AG08396 (cell line): ENCODE measurements at places on chromosomes 4 and X.
A peak's percentile ranks its signal among the peaks of the same experiment; 100 is the strongest.

GRCh38 chr4:71711044-71711984 is 72.6 kb downstream of the GC start:
- DNase-seq: no peak

GRCh38 chrX:43745938-43746721 is 90.0 kb downstream of the MAOA start:
- DNase-seq: no peak

- no peak for DNase-seq
These were observed 180.2 kb downstream of the RBM46 start for GRCh38 chr4:154961263-154961662.

GRCh38 chr4:3306450-3306849 is 13.6 kb downstream of the RGS12 start:
- DNase-seq: no peak

- DNase-seq: no peak
These were observed 512 bp upstream of the ANTXR2 start for GRCh38 chr4:80073473-80074008.

DNA sequence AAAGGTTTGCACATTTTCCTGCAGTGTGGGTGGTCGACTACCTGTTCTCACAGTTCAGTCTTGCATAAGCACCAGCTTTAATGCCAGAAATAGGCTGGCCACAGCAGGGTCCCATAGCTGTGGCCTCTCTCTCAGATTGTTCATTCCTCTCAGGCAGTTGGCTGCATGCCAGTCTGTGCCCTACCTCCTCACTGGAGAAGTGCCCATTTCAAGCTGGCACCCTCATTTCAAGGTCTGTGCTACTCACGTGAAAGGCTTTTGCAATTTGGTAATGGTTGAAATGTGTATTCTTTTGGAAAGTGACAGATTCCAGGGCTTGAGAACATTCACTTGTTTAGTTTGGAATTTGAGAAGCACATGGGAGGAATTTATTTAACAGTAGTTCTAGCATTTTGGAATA is 28.9 kb upstream of the MTMR1 start:
- DNase-seq: no peak

DNA sequence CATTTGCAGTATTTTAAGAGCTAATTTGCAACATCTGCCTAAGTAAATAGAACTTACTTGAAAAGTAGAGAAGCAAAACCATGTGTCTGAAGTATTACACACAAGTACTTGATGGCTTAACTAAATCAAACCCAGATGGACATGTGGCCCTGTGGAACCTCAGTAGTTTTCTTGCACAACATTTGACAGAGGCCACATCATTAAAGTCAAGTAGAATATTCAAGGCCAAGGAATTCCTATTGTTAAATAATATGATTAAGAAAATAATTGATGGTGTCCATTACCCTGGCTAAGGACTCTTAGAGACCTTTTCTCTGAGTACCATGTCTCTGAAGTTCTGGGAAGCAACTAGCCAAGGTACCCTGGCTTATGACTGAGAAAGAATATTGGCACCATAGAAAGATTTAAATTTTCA is 135.4 kb upstream of the OTUD4 start:
- no peak for DNase-seq

- DNase-seq: peak; percentile 8
These were observed 535.1 kb downstream of the FAT4 start for GRCh38 chr4:125849869-125850268.

GRCh38 chrX:25202827-25203226 is 187.1 kb upstream of the ARX start:
- no peak for DNase-seq

DNA sequence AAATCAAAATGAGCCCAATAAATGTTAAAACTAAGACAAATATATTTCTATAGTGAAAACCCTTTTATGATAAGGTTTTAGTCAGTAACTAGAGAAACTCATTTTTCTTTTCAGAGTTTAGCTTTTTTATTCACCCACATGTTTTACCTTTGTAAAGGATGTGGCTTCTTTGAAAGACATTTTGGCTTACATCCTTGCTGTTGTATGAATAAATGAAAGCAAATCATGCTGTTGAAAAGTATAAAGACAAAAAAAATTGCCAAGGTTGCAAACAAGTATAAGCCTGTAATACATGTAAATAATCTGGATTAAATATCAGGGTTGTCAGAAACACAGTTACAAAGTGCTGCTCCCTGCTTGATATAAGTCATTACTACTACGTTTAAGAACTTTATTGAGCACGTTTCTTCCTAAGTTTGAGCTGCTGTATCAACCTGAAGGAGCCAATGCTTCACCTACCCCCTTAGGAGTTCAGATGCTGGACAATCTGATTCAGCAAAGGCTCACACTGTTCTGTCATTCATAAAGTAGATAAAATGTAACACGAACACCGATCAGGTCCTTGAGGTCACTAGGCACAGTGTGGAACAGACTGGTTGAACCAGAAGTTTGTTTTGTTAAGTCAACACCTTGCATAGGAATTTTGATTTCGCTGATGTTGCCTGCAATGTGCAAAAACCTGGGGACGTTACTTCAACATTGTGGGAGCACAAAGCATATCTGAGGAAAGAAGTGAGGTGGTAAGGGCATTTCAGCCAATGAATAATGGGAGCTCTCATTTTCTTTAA is 321.2 kb upstream of the BMP3 start:
- no peak for DNase-seq

DNA sequence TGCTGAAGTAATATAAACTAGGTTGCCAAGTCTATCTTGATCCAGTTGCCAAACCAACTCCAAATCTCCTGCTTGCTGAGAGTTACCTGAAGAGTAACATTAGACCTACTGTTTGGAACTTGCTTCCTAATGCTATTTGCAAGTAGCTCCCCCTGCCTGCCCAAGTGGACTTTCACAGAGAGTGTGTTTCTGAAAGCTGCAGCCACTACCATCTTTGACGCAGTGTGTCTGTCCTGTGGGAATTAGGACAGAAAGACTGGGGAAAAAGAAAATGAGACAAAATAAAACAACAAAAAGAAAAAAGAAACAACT is 195.0 kb upstream of the HS3ST1 start:
- no peak for DNase-seq

- peak; percentile 8 for DNase-seq
These were observed at the start of gene ARAP2 for GRCh38 chr4:36244257-36245082. TSS of gene ARAP2 (minus strand) at chr4:36244514. CDS start at chr4:36229486, 15,028 bp downstream.

GRCh38 chr4:6889101-6889735 is 20.4 kb upstream of the TBC1D14 start:
- DNase-seq: no peak

DNA sequence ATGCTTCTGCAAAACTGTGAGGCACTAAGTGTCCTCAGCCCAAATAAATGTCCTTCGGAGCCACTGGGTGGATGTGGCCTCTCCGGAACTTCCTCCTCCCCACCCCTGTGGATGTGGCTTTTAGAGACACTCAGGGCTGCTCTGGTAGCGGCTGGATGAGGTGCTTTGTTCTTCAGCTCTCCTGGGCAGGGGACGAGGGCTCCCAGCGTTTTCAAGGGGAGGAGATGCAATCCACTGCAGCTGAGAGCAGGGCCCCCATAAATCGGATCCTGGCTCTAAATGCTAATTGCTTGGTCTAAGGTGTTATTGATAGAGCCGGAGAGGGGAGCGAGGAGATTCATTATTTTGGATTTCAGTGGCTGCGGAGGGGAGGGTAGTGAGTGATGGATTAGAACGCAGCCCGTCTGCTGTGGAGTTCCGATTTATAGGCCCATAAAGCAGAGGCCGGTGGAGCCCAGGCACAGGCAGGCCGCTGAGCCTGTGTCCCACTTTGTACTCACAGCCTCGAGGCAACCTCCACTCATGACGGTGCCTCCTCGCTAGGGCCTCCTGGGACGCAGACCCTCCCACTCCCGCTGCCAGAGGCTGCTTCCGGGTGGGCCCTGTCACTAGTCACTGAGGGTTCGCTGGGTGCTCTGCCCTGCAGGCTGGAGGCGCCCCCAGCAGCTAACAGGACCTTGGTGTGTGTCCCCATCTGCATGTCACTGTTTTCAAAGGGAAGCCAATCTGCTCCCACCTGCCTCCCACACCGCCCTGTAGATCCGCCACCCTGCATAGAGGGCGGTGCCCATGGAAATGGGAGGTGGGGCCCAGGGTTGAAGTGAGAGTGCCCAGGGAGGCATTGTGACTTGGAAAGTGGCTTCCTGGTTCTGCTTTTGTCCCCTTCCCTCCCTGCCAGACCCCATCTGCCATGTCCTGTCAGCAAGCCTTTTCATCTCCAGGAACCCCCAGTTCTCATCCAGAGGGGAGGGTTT is 135.4 kb upstream of the PSAPL1 start:
- no peak for DNase-seq

- no peak for DNase-seq
These were observed 33.1 kb upstream of the SLC7A11 start for GRCh38 chr4:138275216-138275615.

DNA sequence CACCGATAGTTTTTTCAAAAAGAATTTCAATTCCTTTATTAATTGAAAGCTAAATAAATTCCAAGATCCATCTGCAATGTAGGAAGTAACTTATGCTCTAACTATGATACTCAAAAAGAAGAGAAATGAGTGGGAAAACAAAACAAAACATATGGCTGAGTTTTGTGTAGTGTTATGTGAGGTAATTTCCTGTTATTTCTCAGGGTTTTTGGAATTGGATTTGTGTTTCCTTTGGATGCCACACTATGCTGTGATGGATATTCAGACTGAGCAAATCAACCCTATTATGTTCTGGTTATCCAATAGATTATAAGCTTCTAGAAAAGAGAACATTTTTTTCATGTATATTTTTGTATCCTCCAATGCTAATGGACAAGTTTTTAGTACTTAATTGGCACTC is 73.4 kb upstream of the RAPGEF2 start:
- DNase-seq: no peak

GRCh38 chr4:163201358-163201757 is 34.7 kb upstream of the NAF1 start:
- DNase-seq: no peak

- DNase-seq: peak; percentile 67
These were observed 159.8 kb upstream of the JADE1 start for GRCh38 chr4:128649575-128650205.
